Immature natural killer cell (primary cell): ENCODE measurements at places on chromosomes 6 and 20. TPM values are rescaled to one million over a fixed set of nuclear protein-coding genes. Genes with fewer than 3 reads are reported as not detected.
A peak's percentile ranks its signal among the peaks of the same experiment; 100 is the strongest.

DNA sequence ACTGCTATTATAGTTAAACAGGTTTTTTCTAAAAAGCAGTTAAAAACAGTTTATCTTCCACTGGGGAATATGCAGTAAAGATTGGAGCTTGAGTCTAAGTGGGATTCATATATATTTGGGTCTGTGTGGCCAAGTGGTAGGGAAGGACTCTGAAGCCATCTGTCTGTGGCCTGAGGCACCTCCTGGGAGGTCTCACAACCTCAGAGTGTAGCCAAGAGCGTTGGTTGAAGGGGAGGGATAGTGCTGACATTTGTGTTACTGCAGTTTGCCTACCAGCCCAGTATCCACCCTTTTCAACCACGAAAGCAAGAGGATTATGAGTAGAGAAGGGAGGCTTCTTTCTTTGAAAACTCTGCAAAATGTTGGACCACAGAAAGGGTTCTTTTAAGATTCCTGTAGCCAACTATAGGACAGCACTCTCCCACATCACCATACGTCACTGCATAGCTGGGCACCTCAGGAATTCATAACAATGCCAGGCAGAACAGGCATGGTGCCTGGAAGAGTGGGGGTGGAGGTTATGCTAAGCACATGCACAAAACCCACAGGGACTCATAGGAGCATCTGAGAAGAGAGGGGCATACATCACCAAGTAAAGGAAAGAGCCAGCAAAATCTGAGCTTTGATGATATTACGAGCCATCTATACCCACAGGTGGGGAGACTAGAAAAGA is 90.5 kb upstream of the HEY2 start:
- DNase-seq = no peak

MEP1A gene
- polyA plus RNA-seq = not detected

GRCh38 chr20:62887152-62887859 is 25.7 kb upstream of the TCFL5 start:
- DNase-seq = peak; percentile 49

XKR7 gene
- polyA plus RNA-seq = not detected

DNA sequence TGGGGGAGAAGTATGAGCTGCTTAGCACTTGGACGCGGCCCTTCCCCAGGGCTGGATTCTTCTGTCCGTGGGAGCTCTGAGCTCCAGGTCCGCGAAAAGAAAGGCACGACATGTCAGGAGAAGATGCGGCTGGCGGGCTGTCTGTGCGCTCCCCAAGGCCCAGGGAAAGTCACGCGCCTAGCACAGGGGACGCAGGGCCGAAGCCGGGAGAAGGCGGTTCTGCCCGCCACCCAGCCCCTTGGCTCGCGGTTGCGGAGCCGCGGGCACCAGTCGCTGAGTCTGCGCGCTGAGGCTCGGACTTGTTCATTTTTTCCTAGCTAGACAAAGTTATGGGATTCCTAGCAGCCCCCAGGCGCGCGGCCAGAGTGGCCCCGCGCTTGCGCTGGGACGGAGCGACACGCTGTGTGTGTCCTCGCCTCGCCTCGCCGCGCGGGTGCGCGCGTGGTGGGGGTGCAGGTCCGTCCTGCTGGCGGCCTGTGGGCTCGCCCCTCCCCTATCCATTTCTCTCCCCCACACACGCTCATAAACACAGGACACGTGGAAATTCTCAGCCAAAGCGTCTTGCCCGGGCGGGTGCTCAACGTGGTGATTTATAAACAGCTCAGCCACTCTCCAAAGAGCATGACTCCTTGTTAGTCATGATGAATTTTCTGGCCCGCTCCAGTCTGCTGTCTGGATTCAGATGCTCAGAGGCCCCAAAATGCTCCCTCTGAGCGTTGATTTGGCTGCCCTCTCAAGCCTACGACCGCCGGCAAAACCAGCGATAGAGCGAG is 1.9 kb upstream of the POU3F2 start:
- no peak for DNase-seq
